Lower lobe of right lung (tissue), 2 donors: ENCODE measurements at places on chromosomes 3 and 15. TPM values are rescaled to one million over a fixed set of nuclear protein-coding genes. Genes with fewer than 3 reads are reported as not detected.

- peaks cover 8% of the 10 kb centered on the region for H3K27me3 ChIP-seq
- no peaks in the 10 kb centered on the region for H3K36me3 ChIP-seq
- DNase-seq, result no peak
- no peak overlapping the region for H3K27ac ChIP-seq
Observed at GRCh38 chr3:45322616-45323015, 65.8 kb upstream of the LARS2 start.

The EIF1B gene
- total RNA-seq, result 55.5 TPM

DNA sequence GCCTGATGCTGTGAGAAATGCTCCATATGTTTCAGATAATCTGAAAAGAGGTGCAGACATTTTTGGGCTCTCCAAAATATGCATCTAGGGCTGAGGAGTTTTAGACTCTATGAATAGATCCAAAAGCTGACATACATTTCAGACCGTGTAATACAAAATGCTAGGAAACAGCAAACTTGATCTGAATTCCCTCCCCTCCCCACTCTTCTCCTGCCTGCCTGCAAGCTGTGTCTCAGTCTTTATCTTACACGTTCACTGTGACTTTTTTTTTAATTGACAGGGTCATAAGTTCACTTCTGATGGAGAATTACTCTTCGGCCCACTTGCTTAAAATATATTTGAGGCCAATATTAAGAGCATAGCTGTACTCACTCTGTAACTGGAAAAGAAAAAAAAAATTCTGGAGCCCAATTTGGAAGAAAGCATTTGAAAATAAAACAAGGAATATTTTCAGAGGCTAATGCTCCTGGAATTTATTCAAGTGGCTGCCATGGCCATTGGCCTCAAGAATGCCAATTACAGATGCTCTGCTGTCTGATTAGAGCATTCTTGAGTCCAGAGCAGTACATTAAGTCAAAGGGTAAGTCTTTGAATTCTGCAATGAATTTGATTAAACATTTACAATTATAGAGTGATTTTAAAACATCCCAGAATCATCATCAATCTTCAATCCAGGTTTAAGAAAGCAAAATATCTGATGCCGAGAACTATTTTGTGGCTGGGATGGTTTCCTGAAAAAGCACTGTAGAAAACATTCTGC lies 146.2 kb upstream of the SEMA6D start:
- no peak for DNase-seq
- H3K4me3 ChIP-seq, result no peak overlapping the region
- no peaks in the 10 kb centered on the region for H3K4me1 ChIP-seq
- H3K27me3 ChIP-seq, result no peaks in the 10 kb centered on the region
- H3K27ac ChIP-seq, result no peak overlapping the region
- H3K36me3 ChIP-seq, result no peaks in the 10 kb centered on the region

The CLSTN2 gene
- total RNA-seq, result 4.5 TPM

The IRAK2 gene
- total RNA-seq, result 3.9 TPM

- no peaks in the 10 kb centered on the region for H3K4me1 ChIP-seq
- DNase-seq, result no peak
- H3K27ac ChIP-seq, result no peak overlapping the region
Observed at GRCh38 chr3:51099794-51100535, 285.1 kb upstream of the MANF start.
